ENCODE measurements at places on chromosomes 4 and X.

DNA sequence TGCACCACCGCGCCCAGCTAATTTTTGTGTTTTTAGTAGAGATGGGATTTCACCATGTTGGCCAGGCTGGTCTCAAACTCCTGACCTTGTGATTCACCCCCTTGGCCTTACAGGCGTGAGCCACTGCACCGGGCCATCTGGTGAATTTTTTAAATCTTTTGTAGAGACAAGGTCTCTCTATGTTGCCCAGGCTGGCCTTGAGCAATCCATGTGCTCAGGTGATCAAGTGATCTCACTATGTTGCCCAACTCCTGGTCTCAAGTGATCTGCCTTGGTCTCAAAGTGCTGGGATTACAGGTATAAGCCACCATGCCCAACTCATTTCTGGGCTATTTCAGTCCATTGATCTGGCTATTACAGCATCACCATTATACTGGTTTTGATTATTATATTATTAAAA, 22.2 kb upstream of the GALNT7 start:
- no peak for DNase-seq

DNA sequence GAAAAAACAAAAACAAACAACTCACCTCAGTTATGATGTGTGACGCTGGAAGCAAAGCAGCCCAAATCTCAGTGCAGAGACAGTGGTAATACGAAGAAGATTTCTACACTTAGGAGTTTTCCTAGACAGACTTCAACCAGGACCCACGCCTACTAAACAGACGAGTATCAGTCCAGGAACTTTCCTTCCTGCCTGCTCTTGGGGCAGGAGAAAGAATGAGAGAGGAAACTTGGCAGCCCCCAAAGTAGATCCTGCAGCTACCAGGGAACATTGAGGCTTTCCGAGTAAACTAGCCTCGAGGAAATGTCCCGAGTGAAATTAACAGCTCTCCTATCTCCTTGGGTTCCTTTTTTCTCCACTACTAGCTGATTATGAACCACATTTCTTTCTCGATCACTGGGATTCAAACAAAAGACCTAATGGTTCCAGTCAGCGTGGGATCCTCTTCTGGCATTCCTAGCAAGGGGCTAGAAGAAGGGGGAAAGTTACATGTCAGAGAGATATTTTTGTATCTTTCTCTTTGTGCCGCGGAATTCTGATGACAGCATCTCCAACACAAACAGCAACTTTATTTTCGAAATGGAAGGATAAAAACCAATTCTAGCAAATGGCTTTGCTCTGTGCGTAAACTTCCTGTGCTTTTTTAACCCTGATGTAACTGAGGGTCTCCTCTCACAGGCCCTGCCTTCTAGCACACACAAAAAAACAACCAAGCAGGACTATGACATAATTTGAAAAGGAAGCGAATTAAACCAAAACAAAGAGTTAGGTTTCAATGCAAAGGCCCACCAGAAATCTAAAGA, 53.2 kb downstream of the PPM1K start:
- no peak for DNase-seq

- DNase-seq, result no peak
These were observed 109.8 kb downstream of the LUZP4 start for GRCh38 chrX:115399306-115399705.

DNA sequence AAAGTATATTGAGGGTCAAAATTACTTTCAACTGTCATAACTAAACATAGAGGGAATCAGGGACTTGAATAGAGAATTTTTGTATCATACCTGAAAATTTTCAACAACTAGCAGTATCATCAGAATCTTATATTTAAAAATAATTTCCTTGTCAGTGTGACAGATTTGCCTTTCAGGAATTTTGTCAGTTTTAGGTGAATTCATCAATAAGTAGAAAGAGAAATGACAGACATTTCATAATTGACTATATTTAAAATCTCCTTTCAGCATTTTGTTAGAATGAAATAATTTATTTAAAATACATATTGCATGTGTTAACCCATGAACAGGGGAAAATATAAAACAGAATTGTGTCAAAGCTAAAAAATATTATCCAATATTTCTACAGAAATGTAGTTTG, 8.6 kb upstream of the PDCL2 start:
- no peak for DNase-seq

DNA sequence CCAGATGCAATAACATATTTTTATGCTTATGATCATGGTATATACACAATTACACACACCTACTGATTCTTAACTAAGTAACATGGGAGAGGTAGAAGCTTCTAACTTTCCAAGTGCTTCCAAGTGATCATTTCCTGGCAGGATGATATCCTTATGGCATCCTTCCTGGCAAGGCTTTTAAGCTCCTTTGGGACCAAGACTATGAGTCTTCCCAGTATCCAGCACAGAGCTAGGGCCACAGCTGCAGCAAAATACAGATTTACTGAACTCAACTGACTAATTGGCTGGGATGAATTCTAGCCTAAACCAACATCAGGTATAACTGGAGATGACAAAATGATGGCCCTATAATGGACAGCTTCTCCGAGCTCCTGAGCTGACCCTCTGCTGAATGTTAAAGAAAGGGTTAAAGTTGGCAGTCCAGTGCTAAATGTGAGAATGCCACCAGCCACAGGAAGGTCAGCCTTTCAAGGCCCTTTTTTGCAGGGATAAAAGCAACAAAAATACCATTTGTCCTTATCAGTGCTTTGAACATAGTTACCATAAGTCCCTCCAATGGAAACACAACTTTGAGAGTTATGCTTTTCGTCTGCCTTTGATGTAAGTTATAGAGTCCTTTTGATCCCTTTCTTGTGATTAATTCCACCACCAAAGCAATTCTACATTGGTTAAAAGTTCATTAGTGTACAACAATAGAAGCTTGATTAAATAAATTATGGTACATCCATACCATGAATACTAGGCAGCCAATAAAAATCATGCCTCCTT, 73.4 kb downstream of the MGST2 start:
- no peak for DNase-seq

- DNase-seq, result peak; percentile 2
These were observed 37.9 kb upstream of the NKAP start for GRCh38 chrX:119981286-119982070.

- DNase-seq, result no peak
These were observed 434.6 kb downstream of the PCDH11X start for GRCh38 chrX:92213786-92214185.

DNA sequence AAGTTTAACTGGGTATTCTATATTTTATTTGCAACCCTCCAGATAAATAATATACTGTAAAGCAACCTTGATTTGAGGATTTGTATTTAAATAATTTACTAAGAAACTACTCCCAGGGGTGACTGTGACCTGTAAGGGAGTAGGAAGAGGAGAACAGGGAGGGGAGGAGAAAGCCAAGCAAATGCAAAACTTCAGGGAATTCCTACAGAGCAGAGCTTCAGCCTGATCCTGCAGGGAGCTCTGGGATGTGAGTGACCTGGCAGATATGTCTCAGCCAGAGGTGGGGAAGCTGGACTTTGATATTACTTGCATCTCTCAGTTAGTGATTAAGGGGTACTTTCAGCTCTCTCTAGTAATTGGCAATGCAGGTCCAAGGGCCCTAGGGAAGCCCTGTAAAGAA, 302.0 kb downstream of the FRMPD4 start:
- DNase-seq, result no peak

GRCh38 chrX:11407331-11408108, 114.3 kb downstream of the AMELX start:
- no peak for DNase-seq

Data from GM04504 (cell line).